ENCODE measurements at places on chromosomes 5 and 9. TPM values are rescaled to one million over a fixed set of nuclear protein-coding genes. Genes with fewer than 3 reads are reported as not detected.

CCL27 gene
- polyA plus RNA-seq = not detected

GMCL2 gene
- not detected for polyA plus RNA-seq

PPP2R2B gene
- polyA plus RNA-seq = not detected

ACOT12 gene
- polyA plus RNA-seq = not detected

OR1J2 gene
- not detected for polyA plus RNA-seq

NUP155 gene
- 8.5 TPM for polyA plus RNA-seq

IL33 gene
- polyA plus RNA-seq = not detected

FAM81B gene
- not detected for polyA plus RNA-seq

HSPA9 gene
- 81.8 TPM for polyA plus RNA-seq

SLC4A9 gene
- polyA plus RNA-seq = not detected

PTPRD gene
- not detected for polyA plus RNA-seq

HAUS6 gene
- 1.5 TPM for polyA plus RNA-seq

DNA sequence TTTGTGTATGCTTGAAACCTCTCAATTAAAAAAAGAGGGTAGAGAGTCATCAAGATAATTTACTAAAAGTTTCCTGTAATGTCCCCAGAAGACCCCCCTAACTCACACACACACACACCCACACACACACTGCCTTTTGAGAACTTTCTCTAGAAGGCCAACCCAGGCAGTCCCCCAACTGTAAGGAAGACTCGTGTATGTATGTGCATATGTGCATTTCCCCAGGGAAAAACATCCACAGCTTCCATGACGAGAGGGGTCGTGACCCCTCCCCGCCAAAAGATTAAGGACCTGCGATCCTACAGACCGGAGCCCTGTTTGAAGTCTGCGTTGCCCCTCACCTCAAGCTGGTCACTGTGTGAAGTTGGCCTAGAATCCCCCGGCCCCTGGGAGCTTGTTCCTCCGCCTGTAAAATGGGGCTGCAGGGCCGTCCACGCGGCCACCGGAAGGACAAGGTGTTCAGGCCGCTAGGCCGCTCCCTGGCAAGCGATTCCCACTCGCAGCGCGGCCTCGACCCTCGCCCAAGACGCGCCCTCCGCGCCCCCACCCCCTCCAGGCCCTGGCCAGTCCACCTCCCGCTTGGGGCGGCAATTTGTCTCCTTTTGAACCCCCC is 435 bp upstream of the CDX1 start:
- no peaks in the 10 kb centered on the region for H3K4me1 ChIP-seq
- no peak overlapping the region for H3K4me3 ChIP-seq
- H3K36me3 ChIP-seq = no peaks in the 10 kb centered on the region
- no peak overlapping the region for H3K27ac ChIP-seq
- DNase-seq = no peak

DNA sequence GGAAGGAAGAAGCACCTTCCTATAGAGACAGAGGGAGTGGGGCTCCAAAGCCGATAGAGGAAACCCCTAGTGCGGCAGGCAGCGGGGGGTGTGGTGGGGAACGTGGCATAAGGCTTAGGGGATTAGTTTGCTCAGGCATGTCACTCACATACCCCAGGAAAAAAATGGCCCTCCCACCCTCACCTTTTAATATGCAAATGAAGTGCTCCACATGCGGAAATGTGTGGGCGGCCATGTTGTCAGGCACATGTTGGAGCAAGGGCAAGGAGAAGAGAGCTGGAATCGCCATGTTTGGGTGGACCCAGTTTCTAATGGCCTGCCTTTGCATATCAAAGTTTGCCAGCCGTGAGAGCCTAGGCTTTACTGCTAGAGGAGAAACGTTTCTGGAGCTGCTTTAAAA is 758.8 kb downstream of the NR2F1-AS1 start:
- H3K36me3 ChIP-seq = no peaks in the 10 kb centered on the region
- no peaks in the 10 kb centered on the region for H3K27me3 ChIP-seq

GRCh38 chr9:114799925-114800324 is 5.9 kb downstream of the TNFSF15 start:
- H3K4me1 ChIP-seq = no peaks in the 10 kb centered on the region
- H3K4me3 ChIP-seq = no peak overlapping the region
- H3K27me3 ChIP-seq = no peaks in the 10 kb centered on the region
- no peaks in the 10 kb centered on the region for H3K36me3 ChIP-seq
- no peak for DNase-seq
- H3K27ac ChIP-seq = no peak overlapping the region

DNA sequence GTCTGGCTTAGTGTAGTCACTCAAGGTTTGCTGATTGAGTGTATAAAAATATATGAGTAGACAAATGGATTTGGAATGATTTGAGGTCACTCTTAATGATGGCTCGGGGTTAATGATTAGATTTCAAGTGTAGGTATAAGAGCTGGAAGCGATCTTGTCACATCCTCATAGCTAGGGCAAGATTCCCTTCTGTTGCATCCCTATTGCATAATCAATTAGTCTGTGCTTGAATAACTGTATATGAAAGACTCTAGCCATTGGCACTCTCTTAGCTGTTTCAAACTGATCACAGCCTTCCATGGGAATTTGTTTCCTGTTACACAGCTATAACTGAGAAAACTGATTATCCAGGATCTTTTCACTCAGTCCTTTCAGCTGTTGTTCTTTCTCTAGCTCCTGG is 811.6 kb downstream of the TLE4 start:
- H3K27me3 ChIP-seq = no peaks in the 10 kb centered on the region
- no peaks in the 10 kb centered on the region for H3K36me3 ChIP-seq
- H3K27ac ChIP-seq = no peak overlapping the region
- H3K4me1 ChIP-seq = no peaks in the 10 kb centered on the region
- DNase-seq = no peak

- no peaks in the 10 kb centered on the region for H3K36me3 ChIP-seq
- H3K27me3 ChIP-seq = no peaks in the 10 kb centered on the region
- H3K4me1 ChIP-seq = no peaks in the 10 kb centered on the region
- no peak overlapping the region for H3K27ac ChIP-seq
- DNase-seq = no peak
Measured at GRCh38 chr5:45847877-45848276, 151.7 kb upstream of the HCN1 start.

DNA sequence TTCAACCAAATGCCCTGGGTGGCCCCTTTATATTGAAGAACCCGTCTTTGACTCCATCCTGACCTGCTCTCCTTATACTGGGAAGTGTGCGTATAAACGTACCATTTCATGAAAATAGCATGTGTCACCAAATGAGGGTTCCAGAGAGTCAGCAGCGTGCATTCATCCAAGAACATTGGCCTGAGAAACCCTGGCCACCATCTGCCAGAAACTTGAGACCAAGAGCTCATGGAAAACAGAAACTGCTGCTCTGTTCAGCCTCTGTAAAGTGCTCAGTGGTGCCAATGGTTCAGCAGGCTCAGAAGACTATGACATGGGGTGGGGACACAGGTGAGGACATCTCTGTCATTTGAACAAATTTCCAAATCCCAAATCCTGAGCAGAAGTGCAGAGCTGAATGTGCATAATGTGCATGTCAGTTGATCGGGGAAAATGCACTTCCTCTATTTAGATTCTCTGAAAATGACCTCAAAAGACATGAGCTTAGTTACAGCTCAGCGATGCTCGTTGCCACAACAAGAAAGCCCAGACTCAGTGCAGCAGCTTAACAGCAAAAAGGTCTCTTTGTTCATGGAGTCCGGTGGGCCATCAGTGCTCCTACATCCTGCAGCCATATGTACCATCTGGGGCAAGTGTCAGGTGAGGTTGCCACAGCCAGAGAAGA is 176.1 kb downstream of the ATPSCKMT start:
- DNase-seq = no peak
- no peak overlapping the region for H3K27ac ChIP-seq
- no peaks in the 10 kb centered on the region for H3K36me3 ChIP-seq
- H3K4me3 ChIP-seq = no peak overlapping the region

DNA sequence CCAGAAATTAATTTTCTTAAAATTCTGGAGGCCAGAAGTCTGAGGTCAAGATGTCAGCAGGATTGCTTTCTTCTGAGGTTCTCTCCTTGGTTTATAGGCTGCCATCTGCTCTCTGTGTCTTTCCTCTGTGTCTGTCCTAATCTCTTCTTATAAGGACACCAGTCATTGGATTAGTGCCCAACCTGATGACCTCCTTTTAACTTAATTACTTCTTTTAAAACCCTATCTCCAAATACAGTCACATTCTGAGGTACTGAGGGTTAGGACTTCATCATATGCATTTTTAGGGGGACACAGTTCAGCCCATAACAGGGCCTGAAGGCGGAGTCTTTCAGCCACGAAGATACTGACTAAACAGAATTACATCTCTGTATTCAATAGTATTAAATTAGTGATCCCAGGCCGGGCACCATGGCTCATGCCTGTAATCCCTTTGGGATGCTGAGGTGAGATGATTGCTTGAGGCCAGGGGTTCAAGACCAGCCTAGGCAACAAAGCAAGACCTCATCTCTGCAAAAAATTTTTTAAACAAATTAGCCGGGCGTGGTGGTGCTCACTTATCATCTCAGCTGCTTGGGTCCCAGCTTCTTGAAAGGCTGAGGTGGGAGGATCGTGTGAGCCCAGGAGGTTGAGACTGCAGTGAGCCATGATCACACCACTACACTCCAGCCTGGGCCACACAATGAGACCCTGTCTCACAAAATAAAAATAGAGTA is 5.9 kb upstream of the RPS6 start:
- peaks cover 2% of the 10 kb centered on the region for H3K4me1 ChIP-seq
- no peak for DNase-seq
- H3K4me3 ChIP-seq = no peak overlapping the region
- H3K36me3 ChIP-seq = no peaks in the 10 kb centered on the region
- no peaks in the 10 kb centered on the region for H3K27me3 ChIP-seq

DNA sequence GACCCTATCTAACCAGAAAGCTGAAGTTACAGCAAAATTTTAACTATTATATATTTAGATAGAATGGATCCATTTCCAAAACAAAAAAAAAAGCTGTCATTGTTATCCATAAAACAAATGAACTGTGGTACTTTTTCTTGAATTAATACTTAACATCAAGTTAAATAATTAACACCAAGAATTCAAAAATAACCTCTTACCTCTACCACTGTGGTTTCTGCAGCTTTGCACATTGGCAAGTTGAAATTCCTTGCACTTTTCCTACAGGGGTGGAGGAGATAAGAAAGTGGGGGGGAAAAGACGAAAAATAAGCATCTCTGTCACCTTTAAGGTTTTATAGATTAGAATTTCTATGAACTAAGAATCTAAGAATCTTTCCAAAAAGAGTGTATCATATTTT is 30.0 kb downstream of the OXCT1 start:
- H3K36me3 ChIP-seq = peaks cover 11% of the 10 kb centered on the region
- H3K4me1 ChIP-seq = peaks cover 16% of the 10 kb centered on the region
- DNase-seq = no peak
- H3K4me3 ChIP-seq = no peak overlapping the region
- no peaks in the 10 kb centered on the region for H3K27me3 ChIP-seq

GRCh38 chr9:120891884-120892747 is 15.1 kb upstream of the PHF19 start:
- no peak overlapping the region for H3K4me3 ChIP-seq
- DNase-seq = no peak
- peaks cover 9% of the 10 kb centered on the region for H3K4me1 ChIP-seq
- H3K27me3 ChIP-seq = no peaks in the 10 kb centered on the region
- H3K36me3 ChIP-seq = no peaks in the 10 kb centered on the region

DNA sequence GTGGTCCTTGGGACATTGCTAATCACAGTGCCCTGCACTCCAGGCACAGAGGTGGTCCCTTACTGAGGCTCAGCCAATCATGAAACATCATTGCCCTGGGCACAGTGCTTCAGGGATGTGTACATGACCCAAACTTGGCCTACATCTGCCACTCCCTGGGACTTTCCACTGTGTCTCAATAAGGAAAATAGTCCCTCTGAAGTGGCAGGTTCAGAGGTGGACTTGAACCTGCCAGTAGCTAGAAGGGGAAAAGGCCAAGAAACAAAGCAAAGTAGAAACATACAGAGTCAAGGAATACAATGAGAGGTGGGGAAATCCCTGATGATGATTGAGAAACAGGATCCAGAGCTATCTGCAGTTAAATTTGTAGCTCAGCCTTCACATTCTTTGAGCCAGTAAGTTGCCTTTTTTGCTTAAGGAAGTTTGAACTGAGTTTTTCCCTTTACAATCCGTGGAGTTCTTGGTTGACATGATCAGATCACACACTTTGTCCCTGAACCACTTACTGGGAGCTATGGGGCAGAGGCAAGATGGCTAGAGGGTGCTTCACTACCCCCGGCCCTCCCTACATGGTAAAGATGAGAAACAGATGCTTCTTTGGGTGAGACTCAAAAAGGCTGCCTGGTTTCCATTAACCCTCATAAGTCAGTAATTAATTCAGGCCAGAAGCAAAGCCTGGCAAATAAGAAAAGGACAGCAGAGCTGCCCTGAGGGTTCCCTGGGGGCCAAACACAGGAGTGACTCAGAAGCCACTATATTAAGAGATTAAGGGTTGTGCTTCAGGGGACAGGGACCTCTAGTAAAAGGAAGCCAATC is 57.6 kb downstream of the SH3TC2 start:
- no peaks in the 10 kb centered on the region for H3K4me1 ChIP-seq
- H3K27me3 ChIP-seq = no peaks in the 10 kb centered on the region
- no peak overlapping the region for H3K27ac ChIP-seq
- no peak overlapping the region for H3K4me3 ChIP-seq
- peak; percentile 21 for DNase-seq

DNA sequence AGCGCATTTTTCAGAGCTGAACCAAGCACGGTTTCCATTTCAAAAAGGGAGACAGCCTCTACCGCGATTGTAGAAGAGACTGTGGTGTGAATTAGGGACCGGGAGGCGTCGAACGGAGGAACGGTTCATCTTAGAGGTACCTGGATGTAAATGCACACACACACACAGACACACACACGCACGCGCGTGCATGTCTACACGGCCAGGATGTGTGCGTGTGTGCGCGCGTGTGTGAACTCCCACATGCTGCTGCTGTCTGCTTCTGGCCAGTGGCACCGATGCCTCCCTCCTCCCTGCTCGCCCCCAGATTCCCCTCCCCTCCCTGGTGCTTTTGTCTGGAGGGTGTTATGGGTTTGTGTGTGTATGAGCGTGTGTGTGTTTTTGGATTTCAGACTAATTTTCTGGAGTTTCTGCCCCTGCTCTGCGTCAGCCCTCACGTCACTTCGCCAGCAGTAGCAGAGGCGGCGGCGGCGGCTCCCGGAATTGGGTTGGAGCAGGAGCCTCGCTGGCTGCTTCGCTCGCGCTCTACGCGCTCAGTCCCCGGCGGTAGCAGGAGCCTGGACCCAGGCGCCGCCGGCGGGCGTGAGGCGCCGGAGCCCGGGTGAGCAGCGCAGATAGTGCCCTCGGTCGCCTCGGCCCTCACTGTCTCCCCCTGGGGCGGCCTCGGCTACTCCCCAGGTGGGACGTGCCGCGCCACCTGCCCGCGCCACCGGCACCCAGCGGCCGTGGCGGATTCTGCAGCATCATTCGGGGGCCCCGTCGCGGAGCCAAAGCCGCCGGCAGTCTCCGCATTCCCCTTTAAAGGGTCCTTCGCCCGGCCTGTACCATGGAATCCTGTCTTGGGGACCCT is at the start of gene NTRK2:
Gene NTRK2, plus strand, starts transcription at position 442 of the 850 bp plus-strand sequence. CDS start 1,020 bp downstream, outside the sequence.
- no peak for DNase-seq
- H3K27me3 ChIP-seq = peaks cover 80% of the 10 kb centered on the region
- peaks cover 2% of the 10 kb centered on the region for H3K4me1 ChIP-seq
- no peak within 1 kb of the TSS for H3K4me3 ChIP-seq
- H3K36me3 ChIP-seq = no peaks in the 10 kb centered on the region
- H3K27ac ChIP-seq = no peak within 1 kb of the TSS

- H3K27ac ChIP-seq = no peak overlapping the region
- no peaks in the 10 kb centered on the region for H3K36me3 ChIP-seq
- H3K4me1 ChIP-seq = no peaks in the 10 kb centered on the region
- H3K4me3 ChIP-seq = no peak overlapping the region
Measured at GRCh38 chr9:23821375-23822181, 4.5 kb downstream of the ELAVL2 start.

GRCh38 chr9:74361508-74361907 is 135.6 kb upstream of the RORB start:
- no peak for DNase-seq
- H3K36me3 ChIP-seq = no peaks in the 10 kb centered on the region
- H3K27ac ChIP-seq = no peak overlapping the region
- H3K4me1 ChIP-seq = no peaks in the 10 kb centered on the region

All from CD14-positive monocyte (primary cell).